ENCODE measurements at places on chromosomes 1 and 21.

DNA sequence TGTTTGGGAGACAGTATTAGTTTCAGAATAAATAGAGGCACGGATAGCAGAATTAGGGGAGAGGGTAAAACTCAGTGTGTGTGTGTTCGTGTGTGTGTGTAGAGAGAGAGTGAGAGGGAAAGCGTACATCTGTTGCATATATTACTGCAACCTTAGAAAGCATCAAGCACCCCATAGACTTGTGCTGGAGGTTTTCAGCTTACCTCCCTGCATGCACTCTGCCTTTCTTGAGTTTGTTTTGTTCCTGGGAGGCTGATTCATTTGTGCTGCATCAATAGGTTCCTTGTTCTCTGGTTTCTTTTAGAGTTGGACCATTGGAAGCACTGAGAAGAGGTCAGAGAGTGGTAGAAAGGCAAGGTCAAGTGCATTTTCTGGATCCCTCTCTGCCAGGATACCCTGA, 104.4 kb upstream of the KCNK1 start:
- no peak for DNase-seq

GRCh38 chr1:175167861-175168260, 24.7 kb downstream of the KIAA0040 start:
- no peak for DNase-seq

DNA sequence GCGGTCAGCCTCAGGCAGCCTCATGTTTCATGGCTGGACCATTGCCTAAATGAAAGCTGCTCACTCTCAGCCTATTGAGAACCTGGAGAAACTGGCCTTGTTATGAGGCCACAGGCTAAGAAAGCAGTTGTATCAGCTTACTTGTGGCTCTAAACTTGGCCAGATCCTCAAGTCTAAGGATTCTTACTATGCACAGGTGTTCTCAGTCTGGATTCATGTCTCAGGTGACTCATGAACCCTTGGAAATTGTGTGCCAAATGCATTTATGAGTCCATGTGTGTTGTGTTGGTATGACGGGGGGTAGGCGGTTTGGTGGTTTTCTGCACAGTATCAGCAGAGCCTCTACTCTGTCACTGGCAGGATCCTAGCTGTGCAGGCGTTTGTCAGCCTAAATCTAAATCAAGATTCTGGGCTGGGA, 90.4 kb downstream of the ROR1 start:
- no peak for DNase-seq

- DNase-seq: no peak
Observed at GRCh38 chr1:106969731-106970130, 86.7 kb upstream of the PRMT6 start.

GRCh38 chr1:66271216-66271903, 262.6 kb upstream of the SGIP1 start:
- no peak for DNase-seq
